Panc1 (cell line): ENCODE measurements at places on chromosomes 4 and X.

DNA sequence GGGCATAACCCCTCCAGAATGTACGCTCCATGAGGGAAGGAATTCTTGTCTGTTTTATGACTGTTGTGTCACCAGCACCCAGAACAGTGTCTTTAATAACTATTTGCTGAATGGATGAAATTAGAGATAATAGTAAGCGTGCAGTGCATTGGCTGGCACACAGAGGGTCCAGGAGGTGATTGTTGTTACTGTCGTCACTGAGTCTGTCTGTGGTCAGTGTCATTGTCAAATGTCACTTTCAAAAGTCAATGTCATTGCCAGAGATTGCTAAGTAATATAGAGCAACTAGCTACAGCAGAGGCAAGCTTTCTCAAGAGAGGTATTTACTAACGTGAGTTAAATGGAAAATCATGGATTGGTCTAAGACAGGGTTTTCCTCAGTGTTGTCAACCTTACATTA, 70.7 kb downstream of the ARHGEF38 start:
- no peak for DNase-seq

DNA sequence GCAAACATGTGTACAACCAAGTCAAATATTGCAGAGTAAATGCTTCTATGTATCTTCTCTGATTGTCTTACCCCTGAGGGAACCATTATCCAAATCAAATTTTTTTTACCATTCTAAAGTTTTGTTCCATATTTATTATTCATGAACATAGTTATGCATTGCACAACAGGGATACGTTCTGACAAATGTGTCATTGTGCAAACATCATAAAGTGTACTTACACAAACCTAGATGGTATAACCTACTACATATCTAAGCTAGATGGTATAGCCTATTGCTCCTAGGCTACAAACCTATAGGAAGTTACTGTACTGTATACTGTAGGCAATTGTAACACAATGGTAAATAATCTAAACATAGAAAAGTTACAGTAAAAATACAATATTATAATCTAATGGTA, 23.4 kb downstream of the BEX3 start:
- no peak for DNase-seq

- DNase-seq, result no peak
These were observed 26.9 kb downstream of the NUDT6 start for GRCh38 chr4:122895336-122895995.

DNA sequence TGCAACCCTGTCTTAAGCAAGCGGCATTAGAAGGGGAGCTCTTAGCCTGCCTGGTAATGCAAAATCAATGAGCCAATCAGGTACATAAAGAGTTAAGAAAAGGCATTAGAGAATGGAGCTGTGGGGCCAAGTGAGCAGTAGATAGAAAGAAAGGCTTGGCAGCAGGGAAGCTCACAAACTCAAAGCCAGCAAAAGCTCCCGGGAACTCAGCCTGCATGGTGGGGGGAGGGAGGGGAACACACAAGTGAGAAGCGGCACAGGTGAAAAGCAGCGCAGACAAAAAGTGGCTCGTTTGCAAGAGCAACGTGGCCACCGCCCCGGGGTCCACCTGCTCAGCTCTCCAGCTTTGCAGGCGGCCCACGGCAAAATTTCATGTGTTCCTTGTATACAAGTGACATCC, 818.5 kb downstream of the FAM133A start:
- DNase-seq, result no peak

GRCh38 chr4:110787109-110787508, 164.2 kb upstream of the PITX2 start:
- no peak for DNase-seq

GRCh38 chr4:22713841-22714240, 21.1 kb downstream of the GBA3 start:
- no peak for DNase-seq

DNA sequence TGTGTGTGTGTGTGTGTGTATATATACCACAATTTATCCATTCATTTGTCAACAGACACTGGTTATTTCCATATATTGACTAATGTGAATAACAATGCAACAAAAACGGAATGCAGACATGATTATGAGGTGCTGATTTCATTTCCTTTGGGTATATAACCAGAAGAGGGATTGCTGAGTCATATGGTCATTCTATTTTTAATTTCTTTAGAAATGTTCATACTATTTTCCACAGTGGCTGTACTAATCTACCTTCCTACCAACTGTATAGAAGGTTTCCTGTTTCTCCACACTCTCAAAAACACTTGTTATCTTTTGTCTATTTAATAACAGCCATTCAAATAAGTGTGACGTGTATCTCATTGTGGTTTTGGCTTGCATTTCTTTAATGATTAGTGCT, 269.9 kb downstream of the OPHN1 start:
- no peak for DNase-seq

GRCh38 chr4:22514481-22514880, 1.4 kb downstream of the ADGRA3 start:
- DNase-seq, result no peak

DNA sequence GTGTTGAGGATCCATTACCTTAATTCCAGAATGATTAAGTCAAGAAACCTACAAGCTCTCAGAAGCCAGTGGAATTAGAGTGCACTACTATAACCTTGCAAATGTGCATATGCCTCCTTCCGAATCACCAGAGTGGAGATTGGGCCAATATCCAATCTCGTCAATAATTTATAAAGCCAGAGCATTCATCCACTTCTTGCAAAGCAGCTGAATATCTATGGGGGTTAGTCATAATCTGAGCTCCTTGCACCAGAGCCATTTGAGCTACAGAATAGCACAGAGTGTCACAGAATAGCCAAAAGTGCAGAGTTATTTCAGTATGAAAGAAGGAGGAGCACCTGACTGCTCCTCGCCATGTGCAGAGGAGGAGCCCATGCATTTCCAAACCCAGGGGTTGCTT, 69.2 kb upstream of the MTM1 start:
- no peak for DNase-seq
